ENCODE measurements at places on chromosomes 1 and 21.
A peak's percentile ranks its signal among the peaks of the same experiment; 100 is the strongest.

GRCh38 chr1:26138974-26139558 is 19.8 kb upstream of the FAM110D start:
- no peak for DNase-seq

DNA sequence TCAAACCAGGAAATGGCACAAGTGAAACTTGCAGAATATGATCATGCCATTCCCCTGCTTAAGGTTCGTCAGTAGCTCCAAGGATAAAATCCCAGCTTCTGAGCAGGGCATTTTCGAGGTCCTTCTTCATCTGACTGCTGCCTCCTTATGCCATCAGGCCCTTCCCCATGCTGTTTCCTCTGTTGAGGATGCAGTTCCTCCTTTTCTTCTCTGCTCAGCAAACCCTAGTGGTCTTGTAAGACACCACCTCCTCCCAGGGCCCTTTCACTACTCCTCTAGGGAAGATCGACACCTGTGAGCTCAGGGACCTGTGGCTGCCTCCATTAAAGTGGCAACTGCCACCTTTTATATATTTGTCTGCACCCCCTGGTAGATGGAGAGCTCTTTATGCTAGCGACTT is 62.1 kb upstream of the JUN start:
- no peak for DNase-seq

GRCh38 chr1:97245682-97246081 is 524.1 kb downstream of the PTBP2 start:
- DNase-seq, result no peak

- no peak for DNase-seq
These were observed 70.6 kb upstream of the RAB3GAP2 start for GRCh38 chr1:220342853-220343252.

DNA sequence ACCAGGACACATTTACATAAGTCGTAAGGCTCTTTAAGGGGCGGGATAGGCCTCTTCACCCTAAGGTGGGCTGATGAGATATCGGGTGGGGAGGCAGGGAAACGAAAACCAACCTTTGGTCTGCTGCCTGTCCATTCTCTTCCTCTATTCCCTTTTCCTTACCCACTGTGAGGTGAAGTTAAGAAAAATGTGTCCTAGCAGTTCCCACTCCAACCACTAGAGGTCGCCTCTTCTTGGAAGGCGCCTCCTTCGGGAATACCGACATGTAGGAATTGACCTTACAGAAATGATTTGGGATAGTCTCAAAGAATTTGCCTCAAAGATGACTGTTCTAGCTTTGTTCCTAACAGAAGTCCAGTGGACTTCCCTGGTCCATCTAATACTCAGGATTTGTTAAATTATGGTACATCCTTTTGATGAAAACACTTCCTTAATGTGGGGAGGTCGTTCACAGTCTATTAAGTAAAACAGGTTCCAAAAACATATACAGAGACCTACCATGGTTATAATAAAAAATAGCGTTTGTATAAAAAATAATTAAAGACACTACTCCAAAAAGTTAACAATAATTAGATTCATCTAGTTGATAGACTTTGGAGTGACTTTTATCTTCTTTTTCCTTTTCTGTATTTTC is 14.1 kb downstream of the AZIN2 start:
- DNase-seq, result no peak

- DNase-seq, result no peak
These were observed 121.7 kb downstream of the DHRS3 start for GRCh38 chr1:12496154-12496961.

- DNase-seq, result no peak
These were observed 65.6 kb upstream of the PLXNA2 start for GRCh38 chr1:208309771-208310170.

GRCh38 chr21:45858180-45858579 is 123.4 kb upstream of the COL6A1 start:
- no peak for DNase-seq

GRCh38 chr1:107750364-107750959 is 214.5 kb downstream of the VAV3 start:
- peak; percentile 55 for DNase-seq

DNA sequence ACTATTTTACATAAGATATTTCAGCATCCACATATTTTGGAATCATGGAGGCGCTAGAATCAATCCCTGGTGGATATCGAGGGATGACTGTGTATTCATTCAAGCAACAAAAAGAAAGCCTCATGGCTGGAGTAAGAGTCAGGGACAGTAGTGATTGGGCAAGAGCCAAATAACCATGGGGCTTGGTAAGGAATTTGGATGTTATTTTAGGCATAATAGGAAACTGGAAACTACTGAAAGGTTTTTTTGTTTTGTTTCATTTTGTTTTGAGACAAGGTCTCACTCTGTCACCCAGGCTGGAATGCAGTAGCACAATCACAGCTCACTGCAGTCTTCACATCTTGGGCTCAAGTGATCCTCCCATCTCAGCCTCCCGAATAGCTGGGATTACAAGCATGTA is 33.8 kb upstream of the EYA3 start:
- DNase-seq, result no peak

- no peak for DNase-seq
These were observed 56.0 kb upstream of the LPGAT1 start for GRCh38 chr1:211886551-211886950.

DNA sequence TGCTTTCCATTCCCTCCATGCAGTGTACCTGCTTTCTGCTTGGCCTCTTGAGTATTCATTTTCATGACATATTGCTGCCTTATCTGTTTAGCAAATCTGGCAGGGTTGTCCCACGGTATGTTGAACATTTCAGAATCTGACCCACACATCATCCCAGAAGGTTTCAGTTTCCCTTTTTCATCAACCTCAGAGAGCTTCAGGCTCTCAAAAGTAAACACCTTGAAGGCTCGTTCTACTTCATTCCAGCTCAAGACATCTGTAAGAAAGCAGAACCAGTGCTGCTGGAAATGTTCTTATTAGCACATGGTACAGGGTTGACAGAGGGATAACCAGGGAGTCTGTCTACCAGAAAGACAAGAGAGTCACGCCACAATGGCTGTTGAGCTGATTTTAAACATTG is 103.6 kb downstream of the SPAG17 start:
- DNase-seq, result no peak

GRCh38 chr1:79155991-79156390 is 149.5 kb upstream of the ADGRL4 start:
- DNase-seq, result no peak

DNA sequence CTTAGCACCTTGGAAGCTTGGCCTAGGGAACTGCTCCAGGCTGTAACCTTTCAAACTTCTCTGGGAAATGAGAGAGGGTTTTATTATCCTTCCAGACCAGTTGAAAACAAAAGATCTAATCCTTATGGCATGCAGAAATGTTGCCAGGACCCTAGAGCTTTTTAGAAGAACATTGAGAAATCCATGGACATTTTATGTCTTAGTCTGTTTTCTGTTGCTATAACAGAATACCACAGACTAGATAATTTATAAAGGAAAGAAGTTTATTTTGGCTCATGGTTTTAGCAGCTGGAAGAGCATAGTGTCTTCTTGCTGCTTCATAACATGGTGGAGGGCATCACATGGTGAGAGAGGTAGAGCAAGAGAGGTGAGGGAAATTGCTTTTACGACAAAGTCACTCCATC is 25.8 kb downstream of the OSBPL9 start:
- no peak for DNase-seq

DNA sequence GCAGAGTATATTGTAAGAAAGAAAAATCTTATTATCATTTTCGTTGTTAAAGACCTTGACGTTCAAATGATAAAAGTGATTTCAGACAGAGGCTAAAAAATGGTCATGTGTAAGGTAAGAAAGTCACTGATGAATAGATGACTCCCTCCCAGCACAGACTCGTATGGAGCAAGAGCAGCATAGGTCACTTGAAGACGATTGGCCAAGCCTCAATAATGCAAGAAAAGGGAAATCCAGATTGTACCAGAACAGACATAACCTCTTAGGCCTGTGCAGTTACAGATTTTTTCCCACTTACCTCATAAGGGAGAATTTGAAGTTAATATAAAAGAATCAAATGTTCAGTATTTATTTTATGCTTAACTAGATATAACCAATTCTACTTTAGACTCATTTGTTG is 16.3 kb upstream of the OLFML2B start:
- no peak for DNase-seq

DNA sequence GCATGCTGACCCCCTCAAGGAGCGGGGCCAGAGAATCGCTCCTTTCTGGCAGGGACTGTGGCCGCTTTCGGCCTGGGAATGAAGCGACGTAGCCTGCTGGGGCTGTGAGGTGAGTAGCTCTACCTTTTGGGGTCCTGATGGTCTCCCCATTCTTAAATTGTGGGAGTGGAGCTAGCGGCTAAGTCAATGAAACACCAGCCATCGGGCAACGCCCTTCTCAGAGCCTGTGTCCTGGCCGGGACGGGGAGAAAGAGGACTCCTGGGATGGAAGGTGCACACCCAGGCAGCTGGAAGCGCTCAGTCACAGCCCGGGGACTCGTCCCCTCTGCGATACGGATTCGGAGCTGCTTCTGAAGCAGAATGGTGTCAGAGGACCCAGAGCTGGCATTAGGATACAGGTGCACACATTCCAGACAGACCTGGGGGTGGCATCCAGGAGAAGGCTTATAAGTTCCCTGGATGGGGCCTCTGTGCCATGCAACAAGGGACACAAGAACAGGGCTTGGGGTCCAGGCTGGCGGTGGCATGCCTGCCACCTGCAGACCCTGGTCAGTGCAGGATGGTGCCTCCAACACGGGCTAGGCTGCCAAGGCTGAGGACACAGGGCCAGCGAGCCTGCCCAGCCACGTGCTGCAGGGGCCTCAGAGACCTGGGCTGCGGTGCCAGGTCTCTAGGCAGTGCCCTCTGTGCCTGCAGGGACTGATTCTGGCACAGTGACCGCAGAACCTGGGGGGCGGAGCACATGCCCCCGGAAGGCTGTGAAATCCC is 945 bp upstream of the WNT9A start:
- DNase-seq, result no peak

GRCh38 chr1:205261946-205262691 is 34.4 kb downstream of the TMCC2 start:
- no peak for DNase-seq

- no peak for DNase-seq
These were observed 23.3 kb upstream of the SNX7 start for GRCh38 chr1:98638185-98638584.

GRCh38 chr1:226355016-226355415 is 46.1 kb upstream of the LIN9 start:
- no peak for DNase-seq

DNA sequence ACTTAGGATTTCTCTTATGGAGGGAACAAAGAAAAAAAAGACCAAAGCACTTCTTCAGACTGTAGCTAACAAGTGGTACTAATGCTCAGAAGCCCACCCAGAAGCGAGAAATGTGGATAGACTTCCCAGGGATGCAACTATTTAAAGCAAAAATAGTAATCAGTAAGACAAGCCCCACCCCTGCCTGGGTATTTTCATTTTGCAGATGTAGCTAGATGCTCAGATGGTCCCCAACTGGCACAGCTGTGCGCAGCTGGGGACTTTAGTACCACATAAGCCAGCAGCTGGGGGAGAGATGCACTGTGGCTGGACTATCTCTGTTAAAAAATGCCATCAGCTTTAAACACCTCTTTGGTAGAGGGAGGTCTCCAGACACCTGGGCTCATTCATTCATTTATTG is 77.8 kb upstream of the SPAG17 start:
- DNase-seq, result no peak

- DNase-seq, result no peak
These were observed 28.1 kb downstream of the MDM4 start for GRCh38 chr1:204544321-204544720.

- DNase-seq, result no peak
These were observed 280.3 kb downstream of the OMA1 start for GRCh38 chr1:58266242-58266641.

- DNase-seq, result no peak
These were observed 436.4 kb downstream of the PLA2G4A start for GRCh38 chr1:187264995-187265602.

DNA sequence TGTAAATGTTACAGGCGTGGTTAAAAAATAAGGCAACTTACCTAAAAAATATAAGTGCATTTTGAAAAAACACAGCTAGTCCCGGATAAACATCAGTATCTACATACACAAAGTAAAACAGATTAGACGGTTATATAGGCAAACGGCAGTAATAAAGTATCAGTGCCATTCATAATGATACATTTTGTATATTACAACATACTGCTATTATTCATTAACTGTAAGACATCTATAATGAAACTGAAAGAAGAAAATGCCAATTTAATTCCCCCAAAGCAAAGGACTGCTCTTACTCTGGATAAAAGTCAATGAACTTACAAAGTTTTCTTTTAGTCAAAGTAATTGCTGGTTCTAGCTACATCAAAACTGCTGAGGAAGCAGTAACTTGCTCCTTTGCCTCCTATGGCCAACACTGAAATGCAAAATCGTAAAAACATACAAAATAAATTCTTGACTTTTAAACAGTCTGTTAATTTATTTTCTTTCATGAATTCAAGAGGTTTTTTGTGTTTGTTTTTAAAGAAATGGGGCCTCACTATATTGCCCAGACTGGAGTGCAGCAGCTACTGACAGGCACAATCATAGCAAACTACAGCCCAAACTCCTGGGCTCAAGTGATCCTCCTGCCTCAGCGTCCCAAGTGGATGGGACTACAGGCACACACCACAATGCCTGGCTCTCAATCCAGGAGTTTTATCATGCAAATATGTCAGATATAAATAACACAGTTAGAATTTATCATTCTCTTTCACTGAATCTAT is 23.9 kb downstream of the TMEM50B start:
- no peak for DNase-seq

GRCh38 chr1:70336050-70336449 is 18.5 kb downstream of the ANKRD13C start:
- DNase-seq, result no peak

DNA sequence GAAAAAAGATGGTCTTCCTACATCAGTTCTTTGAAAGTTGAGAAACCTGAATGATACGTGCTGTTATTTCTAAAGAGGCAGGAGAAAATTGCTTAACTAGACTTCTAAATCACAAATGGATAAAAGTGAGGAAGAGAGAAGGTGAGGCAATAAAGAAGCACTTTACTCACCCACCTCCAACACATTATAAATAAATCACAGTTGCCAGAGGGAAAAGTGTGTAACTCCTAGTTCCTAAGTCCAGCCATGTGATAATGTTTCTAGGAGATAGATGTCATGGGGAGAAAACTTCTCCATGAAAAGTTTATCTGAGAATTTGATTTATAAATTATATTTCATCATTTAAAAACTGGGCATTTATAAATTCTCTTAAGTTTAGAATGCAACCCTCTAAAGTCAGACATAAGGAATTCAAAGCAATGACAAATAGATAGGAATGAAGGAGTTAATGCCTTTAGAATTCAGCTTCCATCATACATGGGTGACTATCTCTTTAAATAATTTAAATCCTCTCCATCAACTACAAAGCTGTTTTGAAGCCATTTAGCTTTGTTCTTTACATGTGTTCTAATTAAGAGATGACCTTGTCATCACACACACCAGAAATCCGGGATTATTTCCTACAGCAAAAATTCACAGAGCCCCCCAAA is 60.0 kb downstream of the NRIP1 start:
- no peak for DNase-seq
